ENCODE measurements at places on chromosomes 2 and 18.

DNA sequence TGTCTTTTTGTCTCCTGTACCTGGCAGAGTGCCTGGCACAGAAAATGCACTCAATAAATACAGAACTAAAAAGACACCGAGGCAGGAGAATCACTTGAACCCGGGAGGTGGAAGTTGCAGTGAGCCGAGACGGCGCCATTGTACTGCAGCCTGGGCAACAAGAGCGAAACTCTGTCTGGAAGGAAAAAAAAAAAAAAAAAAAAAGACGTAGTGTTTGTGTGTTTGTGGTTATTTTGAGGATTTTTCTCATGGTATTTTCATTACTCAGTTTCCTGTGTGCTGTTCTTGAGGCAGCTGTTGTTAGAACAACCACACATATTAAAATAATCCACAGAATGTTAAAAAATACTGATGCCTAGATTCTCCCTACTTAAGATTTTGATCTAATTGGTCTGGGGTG is 519.2 kb upstream of the SPHKAP start:
- DNase-seq = no peak

DNA sequence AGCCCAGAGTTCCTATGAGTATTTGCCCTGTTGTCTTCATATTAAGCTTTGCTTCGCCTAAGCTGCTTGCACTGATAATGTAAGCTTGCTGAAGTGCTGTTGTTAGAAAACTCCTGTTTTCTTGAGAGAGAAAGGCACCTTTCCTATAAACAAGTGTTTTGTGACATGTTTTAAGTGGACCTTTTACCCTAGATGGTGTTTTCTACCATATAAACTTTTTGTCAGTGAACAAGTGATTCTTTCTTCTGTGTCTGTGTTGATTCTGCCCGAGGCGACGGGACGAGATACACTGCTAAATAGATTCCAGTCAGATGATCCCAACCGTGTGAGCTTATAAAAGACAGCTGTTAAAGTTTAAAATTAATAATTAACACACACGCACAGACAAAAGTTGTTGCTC is 24.1 kb downstream of the CABLES1 start:
- no peak for DNase-seq

DNA sequence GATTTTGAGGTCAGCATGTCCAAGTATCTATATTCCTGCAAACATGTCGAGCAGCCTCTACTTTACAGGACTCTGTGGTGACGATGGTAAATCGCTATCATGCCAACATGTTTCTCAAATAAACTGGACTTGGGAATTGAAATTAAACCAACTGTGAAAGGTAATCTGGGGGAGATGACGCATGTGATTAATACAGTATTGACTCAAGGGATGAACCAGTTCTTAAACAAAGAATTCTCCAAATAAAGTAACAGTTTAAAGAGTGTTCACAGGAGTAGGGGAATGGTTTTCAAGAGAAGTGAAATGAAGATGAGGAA is 54.3 kb downstream of the THUMPD2 start:
- DNase-seq = no peak

DNA sequence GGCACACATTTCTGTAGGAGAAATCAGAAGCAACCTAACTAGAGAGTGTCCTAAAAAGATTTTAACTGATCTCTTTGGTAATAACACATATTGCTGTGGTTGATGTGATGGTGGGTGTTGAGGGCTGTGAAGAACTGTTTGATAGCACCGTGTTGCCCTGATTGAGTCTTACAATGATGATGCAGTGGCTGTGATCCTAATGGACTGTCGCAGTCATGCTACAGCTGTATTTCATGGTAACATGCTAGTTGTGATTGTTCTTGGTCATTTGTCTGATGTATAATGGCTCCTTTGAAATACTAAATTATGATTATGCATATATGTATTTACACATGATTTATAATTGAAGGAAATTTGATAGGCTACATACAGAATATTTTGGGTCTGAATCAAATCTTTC is 82.5 kb upstream of the MMADHC start:
- no peak for DNase-seq

DNA sequence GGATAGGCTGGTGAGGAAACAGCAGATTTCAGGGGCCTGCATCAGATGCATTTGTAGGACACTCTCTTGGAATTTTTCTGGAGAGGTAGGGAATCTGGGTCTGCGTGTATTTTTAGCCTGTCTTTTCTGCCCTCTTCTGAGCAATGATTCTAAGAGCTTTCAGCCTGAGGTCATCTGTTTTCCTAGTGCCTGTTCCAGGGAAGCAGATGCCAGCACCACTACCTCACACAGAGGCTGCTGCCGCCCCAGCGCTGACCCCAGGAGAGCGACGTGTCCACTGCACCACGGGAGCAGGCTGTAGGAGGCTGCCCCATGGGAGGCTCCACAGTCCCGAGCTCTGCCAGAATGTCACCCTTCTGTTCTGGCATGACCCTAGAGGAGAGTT is 316.5 kb downstream of the CYP26B1 start:
- DNase-seq = no peak

DNA sequence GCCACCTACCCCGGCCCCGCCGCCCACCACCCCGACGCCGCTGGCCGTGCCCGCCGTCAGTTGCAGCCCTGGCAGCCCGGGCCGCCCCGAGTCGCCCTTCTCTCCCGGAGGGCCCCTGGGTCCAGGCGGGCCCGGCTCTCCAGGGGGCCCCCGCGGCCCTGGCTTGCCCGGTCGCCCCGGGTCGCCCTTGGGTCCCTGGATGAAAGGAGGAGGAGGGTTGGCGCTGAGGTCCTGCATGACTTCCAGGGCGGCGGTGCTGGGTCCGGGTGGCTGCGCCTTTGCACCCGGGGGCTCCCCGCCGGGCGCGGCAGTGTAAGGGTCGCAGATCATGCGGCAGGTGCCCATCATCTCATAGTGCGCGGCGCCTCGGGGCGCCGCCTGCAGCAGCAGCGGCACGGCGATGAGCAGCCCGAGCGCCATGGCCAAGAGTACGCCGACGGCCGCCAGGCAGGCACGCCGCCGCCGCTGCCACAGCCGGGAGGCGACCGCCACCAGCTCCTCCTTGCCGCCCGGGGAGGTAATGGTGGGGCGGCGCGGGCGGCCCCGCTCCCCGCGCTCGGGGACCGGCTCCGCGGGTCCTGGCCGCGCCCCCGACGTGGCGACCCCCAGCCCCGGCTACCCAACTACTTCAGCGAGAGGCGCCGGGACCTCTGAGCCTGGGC is 570 bp downstream of the C1QL2 start:
- DNase-seq = no peak

DNA sequence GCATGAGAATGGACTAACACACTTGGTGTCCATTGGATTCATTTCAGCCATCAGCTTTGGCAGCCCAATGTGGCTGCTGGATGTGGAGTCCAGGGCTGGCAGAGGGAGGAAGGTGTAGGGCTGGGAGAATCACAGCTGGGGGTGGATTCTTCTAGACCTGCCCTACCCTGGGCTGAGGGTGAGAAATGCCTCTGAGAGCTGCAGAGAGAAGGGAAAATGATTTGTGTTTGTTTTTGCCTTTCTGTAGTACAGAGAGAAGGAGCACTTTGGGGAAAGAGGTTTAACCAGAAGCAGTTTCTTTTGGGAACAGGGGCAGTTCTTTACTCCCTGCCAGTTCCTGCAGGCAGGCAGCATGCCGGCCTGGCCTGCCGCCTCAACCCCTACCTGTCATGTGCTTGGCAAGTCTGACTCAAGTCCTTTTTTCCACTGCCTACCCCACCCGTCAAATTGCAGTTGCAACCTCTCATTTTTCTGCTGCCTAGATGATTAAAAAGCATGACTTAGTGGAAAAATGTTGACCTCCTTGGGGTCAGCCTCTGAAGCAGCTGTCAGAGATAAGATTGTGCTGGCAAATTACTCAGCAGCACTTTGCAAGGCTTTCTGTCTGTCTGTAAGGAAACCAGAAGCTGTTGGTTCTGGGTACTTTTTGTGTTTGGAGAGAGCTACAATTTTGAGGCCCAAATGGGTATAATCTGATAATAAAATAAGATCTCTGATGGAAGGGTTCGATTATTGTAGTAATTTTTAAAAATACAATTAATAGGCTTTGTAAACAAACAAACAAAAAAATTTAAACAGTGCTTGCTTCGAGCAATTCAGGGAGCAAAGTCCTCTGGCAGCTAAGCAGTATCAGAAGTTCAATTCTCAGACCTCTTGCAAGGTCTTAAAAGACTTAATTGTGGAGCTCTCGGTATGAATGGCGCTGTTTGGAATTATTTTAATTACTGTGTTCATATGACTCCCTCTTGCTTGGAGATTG is 21.7 kb downstream of the LBH start:
- no peak for DNase-seq

GRCh38 chr2:179444056-179444455 is 179.4 kb upstream of the SESTD1 start:
- DNase-seq = no peak

- no peak for DNase-seq
Measured at GRCh38 chr2:171341394-171342066, 92.3 kb downstream of the METTL8 start.

GRCh38 chr2:67437114-67437513 is 40.0 kb downstream of the ETAA1 start:
- DNase-seq = no peak

DNA sequence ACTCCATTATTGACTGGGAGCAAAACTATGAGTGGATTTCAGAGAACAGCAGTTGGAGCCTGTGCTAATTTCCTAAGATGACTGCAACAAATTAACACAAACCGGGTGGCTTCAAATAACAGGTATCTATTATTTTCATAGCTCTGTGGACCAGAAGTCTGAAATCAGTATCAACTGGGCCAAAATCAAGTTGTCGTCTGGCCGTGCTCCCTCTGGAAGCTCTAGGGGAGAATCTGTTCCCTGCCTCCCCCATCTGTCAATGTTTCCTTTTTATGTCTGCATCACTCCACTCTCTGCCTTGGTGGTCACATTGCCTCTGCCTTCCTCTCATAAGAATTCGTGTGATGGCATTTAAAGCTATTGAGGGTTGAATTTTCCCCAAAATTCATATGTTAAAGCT is 269.8 kb downstream of the TMX3 start:
- DNase-seq = no peak

DNA sequence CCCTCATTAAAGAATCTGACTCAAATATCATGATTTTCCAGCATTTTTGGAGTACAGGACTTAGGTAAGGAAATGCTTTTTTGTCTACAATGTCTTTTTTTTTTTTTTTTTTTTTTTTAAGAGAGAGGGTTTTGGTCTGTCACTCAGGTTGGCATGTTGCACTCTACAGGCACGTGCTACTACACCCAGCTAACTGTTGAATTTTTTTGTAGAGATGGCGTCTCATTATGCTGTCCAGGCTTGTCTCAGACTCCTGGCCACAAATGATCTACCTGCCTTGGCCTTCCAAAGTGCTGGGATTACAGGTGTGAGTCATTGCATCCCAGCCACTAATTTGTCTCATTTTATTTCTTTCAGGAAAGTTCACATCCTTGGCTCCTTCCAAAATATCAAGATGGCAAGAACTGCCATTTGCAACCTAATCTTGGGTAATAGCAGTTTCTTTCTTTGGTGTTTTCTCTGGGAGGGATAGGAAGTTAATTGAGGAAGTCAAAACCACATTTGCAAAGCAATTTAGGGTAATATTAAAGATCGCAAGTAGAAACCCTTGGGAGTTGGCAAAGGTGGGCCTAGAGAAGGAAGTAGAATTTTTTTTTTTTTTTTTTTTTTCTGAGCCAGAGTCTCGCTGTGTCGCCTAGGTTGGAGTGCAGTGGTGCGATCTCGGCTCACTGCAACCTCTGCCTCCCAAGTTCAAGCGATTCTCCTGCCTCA is 15.5 kb downstream of the PNO1 start:
- no peak for DNase-seq

DNA sequence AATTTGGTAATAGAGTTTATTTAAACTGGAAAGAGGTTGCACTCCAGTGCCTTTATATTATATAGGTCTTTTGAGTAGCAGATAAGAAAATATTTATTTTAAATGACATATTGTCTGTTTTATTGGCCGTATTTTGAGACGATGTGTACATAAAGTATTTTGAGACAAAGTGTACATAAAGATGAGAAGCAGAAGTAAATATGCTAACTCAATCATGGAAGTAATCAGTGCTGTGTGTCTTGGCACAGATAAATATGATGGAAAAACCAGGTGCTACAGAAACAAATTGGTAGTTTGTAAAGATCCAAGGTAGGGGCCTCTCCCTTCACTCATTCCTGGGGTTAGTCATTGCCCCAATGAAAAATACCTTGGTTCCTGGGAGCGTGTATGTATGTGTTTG is 382.9 kb downstream of the DSEL start:
- no peak for DNase-seq

- DNase-seq = no peak
Measured at GRCh38 chr2:48512571-48512970, 17.4 kb upstream of the STON1 start.

DNA sequence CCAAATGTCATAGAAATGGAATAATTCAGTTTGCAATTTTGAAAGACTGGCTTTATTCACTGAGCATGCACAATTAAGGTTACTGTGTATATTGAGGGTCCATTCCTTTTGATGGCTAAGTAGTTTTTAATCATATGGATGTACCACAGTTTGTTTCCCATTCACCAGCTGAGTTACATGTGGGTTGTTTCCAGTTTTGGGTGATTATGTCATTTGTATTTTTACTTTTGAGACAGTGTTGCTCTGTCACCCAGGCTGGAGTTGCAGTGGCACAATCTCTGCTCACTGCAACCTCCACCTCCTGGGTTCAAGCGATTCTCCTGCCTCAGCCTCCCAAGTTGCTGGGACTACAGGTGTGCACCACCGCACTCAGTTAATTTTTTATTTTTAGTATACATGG is 80.8 kb upstream of the MGAT4A start:
- no peak for DNase-seq

GRCh38 chr18:12598181-12598930 is 59.6 kb downstream of the SPIRE1 start:
- DNase-seq = no peak

GRCh38 chr2:212549941-212550340 is 11.3 kb upstream of the ERBB4 start:
- no peak for DNase-seq

DNA sequence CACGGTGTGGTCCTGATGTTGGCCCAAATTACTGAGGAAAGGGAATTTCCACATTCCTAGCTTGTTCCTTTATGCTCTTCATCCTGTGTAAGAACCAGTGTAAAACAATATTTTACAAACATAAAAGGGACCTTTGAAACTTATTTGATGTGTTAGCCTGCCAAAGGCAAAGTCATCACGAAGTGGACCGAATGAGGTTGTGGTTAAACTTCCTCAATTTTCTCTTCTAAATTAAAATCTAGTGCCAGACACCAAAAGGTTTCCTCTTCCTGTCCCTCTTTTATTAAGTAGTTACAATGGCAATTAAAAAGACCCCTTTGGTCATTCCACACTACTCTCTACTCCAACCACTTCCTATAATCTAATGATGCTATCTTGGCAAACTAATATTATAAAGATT is 279.8 kb downstream of the AFF3 start:
- DNase-seq = no peak

- no peak for DNase-seq
Measured at GRCh38 chr2:20484034-20484617, 37.3 kb downstream of the RHOB start.

DNA sequence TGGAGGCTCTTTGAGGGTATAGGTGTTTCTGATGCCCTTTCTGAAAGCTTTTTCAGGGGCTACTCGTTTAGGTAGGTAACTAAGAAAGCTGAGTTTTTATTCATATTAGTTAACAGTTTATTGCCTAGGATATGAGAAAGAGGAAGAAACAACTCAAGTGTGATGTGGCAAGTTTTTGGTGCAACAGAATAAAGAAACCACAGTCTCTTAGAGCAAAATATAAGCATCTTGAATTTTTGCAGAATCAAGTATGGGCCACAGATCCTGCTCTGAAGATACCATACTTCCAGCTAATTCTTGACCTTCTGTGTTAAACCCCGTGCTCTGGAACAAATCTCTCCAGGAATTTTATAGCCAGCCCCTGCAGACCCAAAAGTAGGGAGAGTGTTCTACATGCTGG is 147.7 kb upstream of the SLC1A4 start:
- DNase-seq = no peak
